ENCODE measurements at places on chromosomes 4 and X.
A peak's percentile ranks its signal among the peaks of the same experiment; 100 is the strongest.

DNA sequence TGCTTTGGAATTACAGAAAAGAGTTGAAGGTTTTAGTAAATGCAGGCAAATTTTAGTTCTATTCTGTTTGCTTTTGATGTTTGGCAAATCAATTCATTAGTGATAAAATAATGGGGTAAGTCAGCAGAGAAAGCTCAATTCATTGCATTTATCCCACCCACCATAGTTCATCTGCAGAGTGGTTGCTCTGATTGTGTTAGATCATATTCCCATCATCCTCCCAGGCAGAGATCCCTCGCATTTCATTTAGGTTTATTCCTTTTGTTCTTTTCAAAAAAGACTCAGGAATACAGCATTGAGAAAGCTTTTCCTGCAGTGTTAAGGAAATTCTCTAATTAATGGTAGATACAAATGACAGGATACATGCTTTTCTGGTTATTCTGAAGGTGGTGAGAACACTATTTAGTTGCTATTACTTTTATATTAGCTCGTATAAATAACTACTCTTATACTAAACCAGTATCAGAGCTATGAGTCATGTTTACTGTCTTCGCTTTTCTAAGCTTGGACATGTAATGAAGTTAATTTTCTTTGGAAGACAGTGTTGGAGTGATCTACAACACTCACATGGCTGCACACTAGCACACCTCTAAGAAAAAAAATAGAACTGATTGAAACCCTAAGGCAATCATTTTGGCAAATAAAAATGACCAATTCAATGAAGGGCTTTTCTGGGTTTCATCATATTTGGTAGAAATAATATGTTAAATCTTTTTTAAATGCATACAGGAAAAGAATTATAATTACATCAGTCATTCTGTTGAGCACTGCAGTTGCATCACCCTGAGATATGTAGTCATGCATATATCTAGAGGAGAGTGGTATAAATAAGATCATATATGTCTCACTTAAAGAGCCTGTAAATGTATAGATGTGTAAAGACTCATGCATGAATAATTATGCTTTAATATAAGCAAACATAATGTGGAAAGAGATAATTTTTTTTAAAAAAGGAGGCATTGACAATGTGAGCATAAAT, 351.6 kb downstream of the PCDH7 start:
- no peak for DNase-seq

DNA sequence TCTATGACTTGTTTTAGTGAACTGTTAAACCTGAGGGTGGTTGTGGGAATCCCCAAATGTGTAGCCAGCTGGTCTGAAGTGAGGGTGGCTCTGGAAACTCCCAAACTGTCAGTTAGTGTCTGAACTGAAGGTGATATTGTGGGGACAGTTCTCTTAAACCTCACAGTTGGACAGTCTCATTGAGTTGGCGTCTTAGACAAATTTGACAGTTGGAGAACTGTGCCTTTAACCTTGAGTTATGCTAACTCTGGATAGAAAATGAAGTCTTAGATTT, 20.7 kb upstream of the CTSO start:
- no peak for DNase-seq

DNA sequence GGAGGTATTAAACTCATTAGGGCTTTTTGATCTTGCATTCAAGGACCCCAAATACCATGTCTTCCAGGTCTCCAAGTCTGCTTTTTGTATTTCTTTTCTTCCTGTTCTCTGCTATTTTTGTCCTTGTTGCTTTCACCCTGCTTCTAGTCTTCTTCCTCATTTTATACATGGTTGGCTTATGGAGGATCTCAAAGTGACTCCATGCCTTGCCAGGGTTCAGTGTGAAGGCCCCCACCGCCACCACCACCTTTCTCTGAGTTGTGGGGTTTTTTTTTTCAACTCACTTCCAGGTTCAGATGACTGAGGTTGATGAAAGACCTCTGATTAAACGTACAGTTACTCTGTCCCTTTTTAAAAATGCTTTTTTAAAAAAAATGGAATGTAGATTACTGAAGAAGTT, 96.3 kb downstream of the MAML3 start:
- DNase-seq = no peak

DNA sequence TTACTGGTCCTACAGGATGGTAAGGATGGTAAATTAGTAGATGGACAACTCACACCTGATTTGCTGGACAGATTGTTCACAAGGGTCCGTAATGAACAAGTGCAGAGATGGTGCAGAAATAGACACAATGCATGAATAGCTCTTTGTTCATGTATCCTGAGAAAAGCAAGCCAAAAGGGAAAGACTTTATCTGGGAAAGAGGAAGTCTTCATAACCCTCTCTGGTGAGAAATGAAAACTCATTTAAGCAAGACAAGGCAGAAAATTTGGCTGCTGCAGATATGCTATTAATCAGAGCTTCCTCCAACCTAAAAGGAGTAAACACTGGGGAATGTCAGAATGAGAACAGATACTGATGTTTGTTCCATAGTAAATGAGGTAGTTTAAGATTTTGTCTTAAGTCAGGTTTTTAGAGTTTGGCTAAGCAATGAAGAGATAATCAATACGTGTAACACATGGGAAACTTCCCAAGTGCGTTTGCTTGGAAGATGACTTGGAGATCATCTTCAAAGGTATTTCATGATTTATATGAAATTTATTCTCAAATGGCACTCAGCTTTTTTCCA, 152.4 kb upstream of the BMPR1B start:
- DNase-seq = no peak

GRCh38 chr4:71866212-71866885, 82.5 kb upstream of the GC start:
- no peak for DNase-seq

- no peak for DNase-seq
Measured at GRCh38 chrX:70042399-70043371, 7.1 kb downstream of the AWAT2 start.

- no peak for DNase-seq
Measured at GRCh38 chrX:50157545-50158135, 43.2 kb downstream of the AKAP4 start.

GRCh38 chr4:17188125-17188524, 289.7 kb upstream of the LDB2 start:
- no peak for DNase-seq

DNA sequence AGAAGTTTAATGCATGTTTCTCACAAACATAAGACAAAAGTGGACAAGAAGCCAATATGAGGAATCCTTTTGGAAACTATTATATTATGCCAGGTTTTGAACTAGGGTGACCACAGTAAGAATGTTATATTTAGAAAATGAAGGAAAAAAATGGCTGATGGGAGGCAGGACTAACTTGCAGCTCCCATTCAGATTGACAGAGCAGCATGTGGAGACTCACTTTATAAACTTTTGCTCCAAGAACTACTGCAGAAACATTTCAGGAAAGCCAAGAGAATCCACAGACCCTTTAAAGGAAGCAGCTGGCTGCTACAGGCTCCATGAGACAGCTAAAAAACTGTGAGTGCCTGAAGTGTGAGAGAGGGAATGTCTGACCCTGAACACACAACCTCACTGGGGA, 738.6 kb upstream of the GRIA3 start:
- DNase-seq = no peak

DNA sequence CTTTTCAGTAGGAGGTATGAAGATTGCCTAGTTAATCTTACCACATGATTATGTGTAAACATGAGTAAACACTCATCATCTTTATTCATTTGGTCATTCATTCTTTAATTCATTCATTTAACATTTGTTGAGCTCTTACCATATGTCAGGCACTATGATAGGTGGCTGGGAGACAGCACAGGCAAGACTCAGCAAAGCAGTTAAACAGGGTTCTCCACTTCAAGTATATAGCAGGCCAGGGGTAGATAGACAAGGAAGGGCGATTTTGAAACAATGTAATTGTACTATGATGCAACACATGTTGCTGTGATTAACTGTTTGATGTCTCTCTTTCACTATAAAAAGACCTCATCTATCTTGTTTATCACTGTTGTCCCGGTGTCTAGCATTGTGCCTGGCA, 84.3 kb upstream of the GPR101 start:
- no peak for DNase-seq

DNA sequence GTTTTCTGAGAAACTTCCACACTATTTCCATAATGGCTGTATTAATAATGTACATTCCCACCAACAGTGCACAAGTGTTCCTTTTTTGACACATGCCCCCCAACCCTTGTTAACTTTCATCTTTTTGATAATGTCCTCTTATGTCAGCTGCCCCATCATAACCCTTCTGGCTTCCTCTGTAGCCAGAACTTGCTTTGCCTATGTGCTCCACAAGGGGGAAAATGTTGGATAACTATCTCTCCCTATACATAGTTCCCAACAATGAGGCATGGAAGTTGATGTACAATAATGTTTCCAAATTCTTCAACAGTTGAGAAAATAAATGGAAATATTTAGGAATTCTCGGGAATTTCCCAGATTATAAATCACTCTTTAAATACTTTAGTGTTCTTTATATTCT, 142.9 kb downstream of the ASB9 start:
- DNase-seq = no peak

DNA sequence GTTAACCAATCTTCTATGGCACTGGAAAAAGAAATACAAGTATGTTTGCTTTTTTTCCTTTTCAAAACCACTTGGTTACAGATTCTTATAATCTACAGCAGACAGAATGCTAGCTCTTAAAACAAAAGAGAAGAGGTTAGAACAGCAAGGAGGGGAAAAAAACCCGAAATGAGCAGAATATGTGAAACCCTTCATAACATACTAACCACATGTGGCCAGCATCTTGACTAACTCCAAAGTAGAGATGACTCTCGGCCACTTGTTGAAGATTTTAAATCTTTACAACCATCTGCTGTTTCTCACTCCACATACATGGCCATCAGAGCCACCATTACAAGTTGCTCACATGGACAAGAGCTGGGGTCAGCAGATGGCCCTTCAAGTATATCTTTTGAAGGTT, 100.3 kb downstream of the PAPSS1 start:
- DNase-seq = no peak

- no peak for DNase-seq
Measured at GRCh38 chr4:11402192-11402591, 26.5 kb downstream of the HS3ST1 start.

GRCh38 chrX:44099366-44099765, 126.2 kb upstream of the NDP start:
- DNase-seq = no peak

- DNase-seq = no peak
Measured at GRCh38 chr4:61827907-61828391, 627.8 kb downstream of the ADGRL3 start.

GRCh38 chrX:153392642-153393321, 8.4 kb downstream of the PNMA6E start:
- DNase-seq = no peak

- peak; percentile 87 for DNase-seq
Measured at GRCh38 chrX:2325076-2325784, 175.5 kb downstream of the DHRSX start.

DNA sequence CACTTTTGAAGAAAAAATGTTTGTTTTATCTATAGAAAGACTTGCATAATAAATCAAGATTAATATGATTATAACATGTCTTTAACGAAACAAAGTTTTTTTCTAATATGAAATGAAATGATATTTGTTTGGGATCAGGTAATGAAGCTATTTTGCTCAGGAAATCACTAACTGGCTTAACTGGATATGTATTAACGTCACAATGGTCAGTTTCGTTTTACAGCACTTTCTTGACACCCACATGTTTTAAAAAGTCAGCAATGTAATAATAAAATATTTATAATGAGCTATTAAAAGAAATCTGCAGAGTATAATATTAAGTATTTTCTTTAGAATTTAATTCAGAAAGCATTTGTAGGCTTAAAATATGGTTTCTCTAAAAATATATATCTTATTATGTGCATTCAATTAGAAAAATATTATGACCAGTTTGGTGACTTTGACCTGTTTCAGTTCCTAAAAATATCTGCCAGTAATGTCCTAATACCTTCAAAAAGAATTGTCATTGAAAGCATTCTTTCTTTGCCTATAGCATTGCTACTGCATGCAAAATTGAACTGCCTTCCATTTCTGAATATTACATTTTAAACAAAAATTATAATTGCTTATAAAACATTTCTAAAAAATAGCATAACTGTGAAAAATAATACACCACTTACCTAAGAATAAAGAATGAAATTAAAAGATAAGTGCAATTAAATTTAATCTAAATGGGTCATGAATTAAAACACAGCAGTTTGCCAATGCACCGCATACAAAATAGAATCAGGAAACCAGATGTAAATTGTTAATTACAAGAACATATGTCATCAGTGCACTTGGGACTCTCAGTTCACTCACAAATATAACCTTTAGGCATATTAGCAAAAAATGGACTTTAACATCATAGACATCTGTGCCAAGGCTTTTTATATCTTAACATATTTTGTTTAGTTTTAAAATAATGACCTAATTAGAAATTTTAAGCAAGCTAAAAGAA, 31.6 kb downstream of the TIGD2 start:
- DNase-seq = no peak
